Stomach (tissue), 19 donors: ENCODE measurements at places on chromosomes 13 and 19. TPM values are rescaled to one million over a fixed set of nuclear protein-coding genes. Genes with fewer than 3 reads are reported as not detected.
A peak's percentile ranks its signal among the peaks of the same experiment; 100 is the strongest.

DNA sequence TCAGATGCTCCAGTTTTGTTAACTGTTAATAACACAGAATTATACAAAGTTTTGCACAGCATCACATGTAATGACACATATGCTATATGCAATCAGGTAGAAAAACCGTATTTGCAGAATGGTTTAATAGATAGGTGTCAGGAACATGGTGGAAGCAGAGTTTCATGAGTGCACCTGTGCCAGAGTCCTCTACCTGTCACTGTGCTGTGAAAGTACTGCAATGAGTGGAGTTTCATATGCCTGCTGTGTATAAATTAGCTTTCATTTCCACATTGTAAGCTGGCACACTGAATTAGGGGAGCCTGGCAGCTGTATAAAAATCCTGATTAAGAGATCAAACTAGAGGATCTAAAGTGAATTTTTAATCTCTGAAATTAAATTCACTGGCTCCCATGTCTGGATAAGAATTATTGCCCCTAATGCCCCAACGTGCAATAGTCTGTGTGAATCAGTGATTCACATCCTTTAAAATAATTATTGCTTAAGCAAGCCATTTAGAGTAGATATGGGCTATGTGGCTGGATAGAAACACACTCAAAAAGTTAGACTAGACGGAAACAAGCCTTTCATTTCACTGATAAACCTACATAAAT lies 8.5 kb upstream of the EEF1AKMT1 start:
- DNase-seq = no peak
- peaks cover 58% of the 10 kb centered on the region for H3K36me3 ChIP-seq
- H3K4me1 ChIP-seq = no peaks in the 10 kb centered on the region
- H3K27me3 ChIP-seq = no peaks in the 10 kb centered on the region
- H3K4me3 ChIP-seq = no peak overlapping the region

The ING1 gene
- 7.0 TPM for polyA plus RNA-seq

The RXFP2 gene
- polyA plus RNA-seq = not detected

- peak; percentile 27 for DNase-seq
- H3K27me3 ChIP-seq = no peaks in the 10 kb centered on the region
- peak overlapping the region; percentile 47 for H3K27ac ChIP-seq
- H3K36me3 ChIP-seq = peaks cover 6% of the 10 kb centered on the region
- H3K4me1 ChIP-seq = no peaks in the 10 kb centered on the region
- H3K4me3 ChIP-seq = no peak overlapping the region
These were observed 153.1 kb downstream of the RGCC start for GRCh38 chr13:41610404-41610803.

The KCNN1 gene
- polyA plus RNA-seq = not detected

- H3K36me3 ChIP-seq = no peaks in the 10 kb centered on the region
- peaks cover 44% of the 10 kb centered on the region for H3K4me1 ChIP-seq
- no peak overlapping the region for H3K4me3 ChIP-seq
These were observed 1.2 kb upstream of the HIF3A start for GRCh38 chr19:46295401-46296201.

DNA sequence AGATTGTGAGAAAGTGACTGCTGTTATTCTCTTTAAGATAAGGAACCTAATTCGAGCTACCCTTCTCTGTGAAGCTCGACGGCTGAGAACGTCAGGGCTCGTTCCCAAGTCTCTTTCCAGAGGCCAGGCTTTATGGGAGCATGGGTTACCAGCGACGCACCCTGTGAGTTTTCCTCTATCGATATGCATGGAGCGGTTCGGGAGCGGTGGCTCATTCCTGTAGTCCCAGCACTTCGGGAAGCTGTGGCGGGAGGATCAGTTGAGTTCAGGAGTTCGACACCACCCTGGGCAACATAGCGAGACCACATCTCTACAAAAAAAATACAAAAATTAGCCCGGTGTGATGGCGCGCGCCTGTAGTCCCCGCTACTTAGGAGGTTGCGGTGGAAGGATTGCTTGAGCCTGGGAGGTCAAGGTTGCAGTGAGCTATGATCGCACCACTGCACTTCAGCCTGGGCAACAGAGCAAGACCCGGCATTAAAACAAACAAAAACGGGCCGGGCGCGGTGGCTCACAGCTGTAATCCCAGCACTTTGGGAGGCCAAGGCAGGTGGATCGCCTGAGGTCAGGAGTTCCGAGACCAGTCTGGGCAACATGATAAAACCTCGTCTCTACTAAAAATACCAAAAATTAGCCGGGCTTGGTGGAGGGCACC lies 681 bp upstream of the ZNF606 start:
- peak overlapping the region; percentile 93 for H3K27ac ChIP-seq
- H3K36me3 ChIP-seq = peaks cover 61% of the 10 kb centered on the region
- no peaks in the 10 kb centered on the region for H3K27me3 ChIP-seq
- peaks cover 4% of the 10 kb centered on the region for H3K4me1 ChIP-seq
- no peak for DNase-seq
- H3K4me3 ChIP-seq = peak overlapping the region; percentile 96

- DNase-seq = no peak
- H3K4me3 ChIP-seq = no peak overlapping the region
- H3K27me3 ChIP-seq = no peaks in the 10 kb centered on the region
- H3K4me1 ChIP-seq = peaks cover 61% of the 10 kb centered on the region
These were observed 71.3 kb downstream of the ARHGEF7 start for GRCh38 chr13:111186305-111186935.
